D341Med (cell line): ENCODE measurements at places on chromosomes 4 and X.

GRCh38 chr4:98000940-98001339 is 142.3 kb downstream of the STPG2 start:
- no peak for DNase-seq

- DNase-seq, result no peak
Measured at GRCh38 chr4:53905941-53906377, 158.4 kb downstream of the CHIC2 start.

DNA sequence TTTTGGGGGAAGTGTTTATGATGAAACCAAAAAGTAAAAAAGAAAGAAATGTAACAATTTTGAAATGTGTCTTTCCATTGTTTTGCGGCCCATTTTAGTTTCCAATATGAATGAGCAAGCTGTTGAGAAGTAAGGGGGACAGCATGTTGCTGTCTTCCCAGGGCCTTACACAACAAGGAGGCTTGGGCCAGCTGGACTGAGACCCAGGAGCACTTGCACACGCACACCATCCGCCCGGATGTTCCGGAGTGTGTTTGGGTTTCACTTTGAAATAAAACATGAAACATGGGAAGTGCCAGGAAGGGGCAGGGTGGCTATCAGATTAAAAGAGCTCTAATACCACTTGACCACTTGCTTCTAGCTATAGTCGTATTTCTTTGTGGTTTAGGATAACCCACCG is 144.4 kb downstream of the NHS start:
- no peak for DNase-seq

DNA sequence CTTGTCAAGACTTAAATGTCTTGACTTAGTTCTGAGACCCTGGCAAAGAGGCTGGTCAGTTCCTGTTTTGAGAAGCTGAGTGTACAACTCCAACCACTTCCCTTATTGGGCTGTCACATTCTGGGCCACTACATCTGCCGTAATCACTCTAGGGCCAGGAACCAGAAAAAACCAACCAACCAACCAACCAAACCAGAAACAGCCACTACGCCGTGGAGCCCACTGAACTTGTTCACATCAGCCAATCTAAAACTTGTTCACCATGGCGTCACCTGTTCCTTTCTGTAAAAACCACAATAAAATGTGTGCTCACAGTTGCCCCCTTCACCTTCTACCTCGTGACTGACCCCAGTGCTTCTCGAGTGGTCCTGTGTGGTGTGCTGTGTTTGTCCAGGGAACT is 107.3 kb downstream of the JADE1 start:
- no peak for DNase-seq

DNA sequence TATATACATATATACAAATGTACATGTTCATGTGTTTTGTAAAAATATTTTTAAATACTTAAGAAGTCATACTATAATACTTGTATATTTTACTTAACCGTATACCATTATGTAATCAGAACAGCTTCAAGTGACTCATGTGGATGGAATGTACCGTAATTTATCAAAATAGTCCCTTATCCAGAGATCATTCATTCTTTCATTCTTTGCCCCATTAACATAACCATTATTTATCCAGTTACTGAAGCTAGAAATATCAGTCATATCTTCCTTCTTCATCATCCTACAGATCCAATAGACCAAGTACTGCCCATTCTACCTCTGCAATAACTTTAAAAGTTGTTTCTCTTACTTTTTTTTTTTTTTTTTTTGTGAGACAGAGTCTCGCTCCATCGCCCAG is 164.2 kb downstream of the MAB21L2 start:
- no peak for DNase-seq
